ENCODE measurements at places on chromosomes 3 and 15. TPM values are rescaled to one million over a fixed set of nuclear protein-coding genes. Genes with fewer than 3 reads are reported as not detected.

DNA sequence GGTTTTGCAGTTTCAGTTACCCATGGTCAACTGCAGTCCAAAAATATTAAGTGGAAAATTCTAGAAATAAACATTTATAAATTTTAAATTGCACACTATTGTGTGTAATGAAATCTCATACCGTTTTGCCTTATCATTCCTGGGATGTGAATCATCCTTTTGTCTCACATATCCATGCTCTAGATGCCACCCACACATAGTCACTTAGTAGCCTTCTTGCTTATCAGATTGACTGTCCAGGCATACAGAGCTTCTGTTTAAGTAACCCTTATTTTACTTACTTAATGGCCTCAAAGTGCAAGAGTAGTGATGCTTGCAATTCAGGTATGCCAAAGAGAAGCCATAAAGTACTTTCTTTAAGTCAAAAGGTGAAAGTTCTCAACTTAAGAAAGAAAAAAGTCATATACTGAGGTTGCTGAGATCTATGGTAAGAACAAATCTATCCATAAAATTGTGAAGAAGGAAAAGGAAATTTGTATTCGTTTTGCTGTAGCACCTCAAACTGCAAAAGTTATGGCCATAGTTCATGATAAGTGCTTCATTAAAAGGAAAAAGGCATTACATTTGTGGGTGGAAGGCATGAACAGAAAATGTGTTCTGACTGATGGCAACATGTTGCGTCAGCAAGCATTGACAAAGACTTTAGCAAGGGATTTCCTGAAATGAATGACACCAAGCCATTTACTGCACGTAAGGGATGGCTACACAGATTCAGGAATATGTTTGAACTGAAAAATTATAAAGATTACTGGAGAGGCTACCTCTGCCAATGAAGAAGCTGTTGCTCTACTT is 43.8 kb downstream of the SPATA16 start:
- no peaks in the 10 kb centered on the region for H3K4me1 ChIP-seq
- H3K36me3 ChIP-seq = no peaks in the 10 kb centered on the region
- no peak for DNase-seq
- no peaks in the 10 kb centered on the region for H3K27me3 ChIP-seq

- H3K4me1 ChIP-seq = no peaks in the 10 kb centered on the region
- no peak overlapping the region for H3K4me3 ChIP-seq
- H3K27ac ChIP-seq = no peak overlapping the region
- H3K27me3 ChIP-seq = peaks cover 2% of the 10 kb centered on the region
- no peaks in the 10 kb centered on the region for H3K36me3 ChIP-seq
Observed at GRCh38 chr3:14533457-14533958, 6.6 kb downstream of the GRIP2 start.

DNA sequence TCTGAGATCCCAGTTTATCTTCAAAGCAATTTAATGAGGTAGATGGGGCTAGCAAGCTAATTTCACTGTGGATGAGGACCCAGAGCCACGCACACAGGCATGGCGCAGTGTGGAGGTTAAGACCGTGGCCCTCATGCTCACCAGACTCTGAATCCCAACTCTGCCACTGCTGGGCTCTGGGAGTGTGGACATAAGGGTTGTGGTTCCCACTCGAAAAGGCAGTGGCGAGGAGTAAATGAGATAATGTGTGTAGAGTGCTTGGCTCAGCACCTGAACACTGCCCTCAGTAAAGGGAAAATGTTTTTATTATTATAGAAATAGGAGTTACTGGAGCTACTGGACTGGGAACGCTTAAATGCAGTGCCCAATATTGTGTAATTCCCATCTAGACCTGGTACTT is 243.5 kb upstream of the TPM1 start:
- H3K36me3 ChIP-seq = no peaks in the 10 kb centered on the region
- H3K27me3 ChIP-seq = peaks cover 3% of the 10 kb centered on the region
- no peaks in the 10 kb centered on the region for H3K4me1 ChIP-seq
- H3K27ac ChIP-seq = no peak overlapping the region

- H3K36me3 ChIP-seq = no peaks in the 10 kb centered on the region
- H3K27ac ChIP-seq = no peak overlapping the region
- peaks cover 15% of the 10 kb centered on the region for H3K4me1 ChIP-seq
- H3K4me3 ChIP-seq = no peak overlapping the region
- no peaks in the 10 kb centered on the region for H3K27me3 ChIP-seq
Observed at GRCh38 chr3:99957151-99957796, 139.6 kb downstream of the CMSS1 start.

DNA sequence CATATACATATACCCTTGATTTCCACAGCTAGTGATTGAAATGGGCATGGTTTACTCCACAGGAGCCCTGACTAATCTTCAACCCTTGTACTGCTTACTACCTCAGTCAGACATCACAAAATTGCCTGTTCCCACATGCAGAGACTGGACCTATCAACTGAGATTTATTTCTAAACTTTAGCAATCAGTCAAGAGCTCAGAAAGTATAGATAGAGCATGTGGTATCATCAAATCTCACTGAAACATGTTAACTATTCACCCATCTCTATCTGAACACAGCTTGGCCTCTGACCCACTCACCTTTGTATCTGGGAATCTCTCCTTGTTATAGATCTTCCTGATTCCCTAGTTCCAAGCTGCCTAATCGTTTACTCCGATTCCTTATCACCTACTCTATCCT is 14.6 kb downstream of the ADAM10 start:
- H3K27ac ChIP-seq = no peak overlapping the region
- H3K4me1 ChIP-seq = peaks cover 46% of the 10 kb centered on the region
- H3K27me3 ChIP-seq = no peaks in the 10 kb centered on the region
- DNase-seq = no peak

GRCh38 chr3:51966016-51966415 is 1.2 kb downstream of the PCBP4 start:
- peaks cover 7% of the 10 kb centered on the region for H3K27me3 ChIP-seq
- peaks cover 6% of the 10 kb centered on the region for H3K4me1 ChIP-seq
- peaks cover 7% of the 10 kb centered on the region for H3K36me3 ChIP-seq
- DNase-seq = no peak
- peak overlapping the region; percentile 56 for H3K4me3 ChIP-seq

DNA sequence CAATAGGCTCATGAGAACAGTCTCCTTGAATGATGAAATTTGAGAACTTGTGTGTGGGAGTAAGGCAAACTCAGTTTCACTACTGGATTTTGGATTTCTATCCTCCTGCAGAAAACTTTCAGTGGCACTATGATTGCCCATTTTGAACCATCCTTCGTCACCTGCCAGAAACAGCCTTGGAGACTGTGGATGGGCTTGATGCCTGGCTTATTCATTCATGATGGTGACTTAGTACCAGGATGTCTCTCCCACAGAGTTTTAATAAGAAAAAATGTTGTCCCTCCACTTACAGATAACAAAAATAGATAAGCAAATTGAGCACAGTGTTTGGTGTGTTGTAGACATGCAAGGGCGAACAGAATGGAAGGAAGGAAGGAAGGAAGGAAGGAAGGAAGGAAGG is 53.5 kb upstream of the CPNE4 start:
- H3K27ac ChIP-seq = no peak overlapping the region
- H3K27me3 ChIP-seq = peaks cover 2% of the 10 kb centered on the region
- H3K36me3 ChIP-seq = no peaks in the 10 kb centered on the region
- DNase-seq = no peak
- H3K4me1 ChIP-seq = no peaks in the 10 kb centered on the region

- no peaks in the 10 kb centered on the region for H3K27me3 ChIP-seq
- H3K4me1 ChIP-seq = peaks cover 52% of the 10 kb centered on the region
- peak overlapping the region; percentile 74 for H3K4me3 ChIP-seq
- H3K27ac ChIP-seq = peak overlapping the region; percentile 81
- no peak for DNase-seq
Observed at GRCh38 chr15:100570275-100570674, 31.7 kb downstream of the LINS1 start.

GRCh38 chr15:27648359-27648758 is 450.8 kb downstream of the OCA2 start:
- DNase-seq = no peak
- H3K4me3 ChIP-seq = no peak overlapping the region
- no peaks in the 10 kb centered on the region for H3K27me3 ChIP-seq
- no peak overlapping the region for H3K27ac ChIP-seq
- no peaks in the 10 kb centered on the region for H3K4me1 ChIP-seq

- no peak overlapping the region for H3K27ac ChIP-seq
- no peak for DNase-seq
- no peaks in the 10 kb centered on the region for H3K36me3 ChIP-seq
- H3K4me1 ChIP-seq = peaks cover 18% of the 10 kb centered on the region
Observed at GRCh38 chr3:107973152-107973551, 117.7 kb downstream of the CD47 start.

DNA sequence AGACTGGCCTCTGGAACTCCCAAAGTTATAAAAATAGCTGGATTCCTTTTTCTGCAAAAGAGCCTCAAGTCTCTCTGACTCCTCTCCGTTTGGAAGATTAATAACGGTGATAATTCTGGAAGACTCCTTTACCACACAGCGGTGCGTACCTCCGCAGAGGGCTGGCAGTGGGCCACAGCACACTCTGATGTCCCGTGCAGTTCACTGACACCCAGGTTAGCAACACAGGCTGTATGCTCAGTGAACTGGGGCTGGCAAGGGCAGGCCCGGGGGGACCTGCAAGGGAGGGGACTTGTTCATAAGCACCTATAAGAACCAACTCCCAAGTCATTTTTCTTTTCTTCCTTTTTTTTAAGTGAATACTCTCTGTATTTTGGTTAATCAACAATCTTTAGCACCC is 120.3 kb upstream of the TJP1 start:
- H3K27me3 ChIP-seq = peaks cover 5% of the 10 kb centered on the region
- no peak overlapping the region for H3K27ac ChIP-seq
- no peak for DNase-seq
- no peak overlapping the region for H3K4me3 ChIP-seq
- no peaks in the 10 kb centered on the region for H3K36me3 ChIP-seq

DNA sequence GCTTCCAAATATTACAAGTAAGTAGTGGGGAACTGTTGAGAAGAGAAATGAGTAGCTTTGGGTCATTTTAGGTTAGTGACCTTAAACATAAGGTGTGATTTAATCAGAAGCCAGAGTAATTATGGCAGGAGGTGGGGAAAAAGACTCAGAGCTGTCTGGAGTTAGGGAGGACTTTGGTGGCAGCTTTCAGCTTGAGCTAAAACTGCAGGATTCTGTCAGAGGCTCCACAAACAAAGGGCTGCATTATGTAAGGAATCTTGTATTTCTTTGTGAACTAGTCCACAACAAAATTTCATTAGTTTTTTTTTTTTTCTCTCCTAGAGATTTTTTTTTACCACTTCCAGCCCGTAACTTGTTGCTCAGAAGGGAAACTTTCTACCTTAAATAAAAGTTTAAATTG is 345.3 kb downstream of the TIGIT start:
- no peaks in the 10 kb centered on the region for H3K27me3 ChIP-seq
- no peaks in the 10 kb centered on the region for H3K36me3 ChIP-seq
- no peak for DNase-seq
- no peak overlapping the region for H3K27ac ChIP-seq
- H3K4me3 ChIP-seq = no peak overlapping the region
- H3K4me1 ChIP-seq = no peaks in the 10 kb centered on the region

GRCh38 chr3:59456852-59457485 is 407.1 kb upstream of the CFAP20DC start:
- H3K27me3 ChIP-seq = peaks cover 4% of the 10 kb centered on the region
- H3K4me1 ChIP-seq = peaks cover 59% of the 10 kb centered on the region
- peak overlapping the region; percentile 41 for H3K27ac ChIP-seq
- peak overlapping the region; percentile 27 for H3K4me3 ChIP-seq

- no peak overlapping the region for H3K27ac ChIP-seq
- peaks cover 32% of the 10 kb centered on the region for H3K27me3 ChIP-seq
- DNase-seq = no peak
- H3K36me3 ChIP-seq = no peaks in the 10 kb centered on the region
Observed at GRCh38 chr3:157040456-157040855, 119.5 kb downstream of the CCNL1 start.

GRCh38 chr3:33722191-33722590 is 4.1 kb upstream of the CLASP2 start:
- no peak overlapping the region for H3K27ac ChIP-seq
- H3K4me3 ChIP-seq = no peak overlapping the region
- peaks cover 6% of the 10 kb centered on the region for H3K27me3 ChIP-seq
- no peaks in the 10 kb centered on the region for H3K36me3 ChIP-seq
- peaks cover 7% of the 10 kb centered on the region for H3K4me1 ChIP-seq

DNA sequence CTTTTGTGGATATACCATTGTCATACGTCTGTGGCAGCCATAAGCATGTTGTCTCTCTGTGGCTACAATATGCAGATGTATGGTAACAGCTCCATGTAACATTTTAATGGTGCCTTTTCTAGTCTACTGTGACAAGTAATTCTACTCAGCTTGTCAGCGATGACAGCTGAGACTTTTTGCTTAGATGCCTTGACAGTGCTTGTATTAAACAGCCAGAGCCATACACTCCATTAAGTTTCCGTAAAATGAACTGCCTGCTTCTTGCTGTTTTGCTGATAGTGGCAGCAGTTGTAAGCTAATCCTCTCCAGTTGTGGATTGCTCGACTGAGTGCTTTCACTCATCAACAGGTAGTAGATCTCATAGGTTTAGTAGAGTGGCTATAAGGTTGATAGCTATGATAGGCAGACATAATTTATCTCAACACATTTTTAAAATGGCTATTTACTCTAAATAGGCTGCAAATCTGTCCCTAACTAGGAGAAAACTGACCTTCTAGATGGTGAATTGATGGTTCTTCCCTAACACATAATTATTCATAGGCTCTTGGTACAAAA is 260.2 kb upstream of the NAALADL2 start:
- H3K4me1 ChIP-seq = no peaks in the 10 kb centered on the region
- no peaks in the 10 kb centered on the region for H3K36me3 ChIP-seq
- H3K27me3 ChIP-seq = no peaks in the 10 kb centered on the region
- H3K4me3 ChIP-seq = no peak overlapping the region
- H3K27ac ChIP-seq = no peak overlapping the region
- DNase-seq = no peak

GRCh38 chr3:51999846-52000245 is 4.2 kb upstream of the RPL29 start:
- no peak for DNase-seq
- H3K4me3 ChIP-seq = no peak overlapping the region
- no peak overlapping the region for H3K27ac ChIP-seq
- peaks cover 9% of the 10 kb centered on the region for H3K27me3 ChIP-seq
- H3K4me1 ChIP-seq = peaks cover 15% of the 10 kb centered on the region

GRCh38 chr15:99446565-99447496 is 119.0 kb upstream of the MEF2A start:
- peaks cover 65% of the 10 kb centered on the region for H3K4me1 ChIP-seq
- no peak overlapping the region for H3K4me3 ChIP-seq
- DNase-seq = no peak
- H3K27me3 ChIP-seq = peaks cover 15% of the 10 kb centered on the region
- no peak overlapping the region for H3K27ac ChIP-seq

DNA sequence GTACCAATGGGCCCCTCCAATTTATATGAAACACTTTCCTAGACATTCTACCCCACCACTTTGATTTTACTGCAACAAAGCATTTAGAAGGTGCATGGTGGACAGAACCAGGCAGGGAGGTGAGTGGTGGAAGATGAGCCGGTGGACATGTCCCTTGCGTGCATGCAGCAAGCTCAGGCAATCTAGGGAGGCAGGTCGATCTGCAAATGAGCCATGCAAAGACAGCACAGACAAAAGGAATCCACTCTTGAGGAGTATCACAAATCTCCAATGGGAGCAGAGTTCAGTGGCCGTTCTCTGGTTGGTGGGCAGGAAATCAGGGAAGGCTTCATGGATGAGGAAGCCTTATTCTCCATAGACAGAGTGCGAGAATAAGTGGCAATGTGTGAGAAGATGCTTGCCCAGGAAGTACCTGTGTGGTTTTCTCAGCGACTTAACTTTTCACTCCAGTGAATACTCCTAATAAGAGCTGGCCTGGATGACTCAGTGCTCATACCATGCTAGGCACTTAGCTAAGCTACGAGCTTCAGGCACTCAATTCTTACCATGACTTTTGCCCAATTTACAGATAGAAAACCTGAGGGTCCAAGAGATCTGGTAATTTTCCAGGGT is 152.5 kb downstream of the FOXP1 start:
- peaks cover 7% of the 10 kb centered on the region for H3K4me1 ChIP-seq
- no peak for DNase-seq
- no peak overlapping the region for H3K27ac ChIP-seq
- H3K27me3 ChIP-seq = peaks cover 36% of the 10 kb centered on the region

EPHA3 gene
- total RNA-seq = not detected

ATP8B4 gene
- 52.9 TPM for total RNA-seq

B3GALNT1 gene
- total RNA-seq = 2.4 TPM

FES gene
- 57.1 TPM for total RNA-seq
